ENCODE measurements at places on chromosomes 3 and 15. TPM values are rescaled to one million over a fixed set of nuclear protein-coding genes. Genes with fewer than 3 reads are reported as not detected.

RCCD1 gene
- polyA plus RNA-seq = 7.8 TPM

- H3K27ac ChIP-seq = peak overlapping the region; percentile 97
- DNase-seq = peak; percentile 78
- peaks cover 1% of the 10 kb centered on the region for H3K36me3 ChIP-seq
- peaks cover 18% of the 10 kb centered on the region for H3K4me1 ChIP-seq
- H3K4me3 ChIP-seq = peak overlapping the region; percentile 91
These were observed 1.4 kb downstream of the CRTAP start for GRCh38 chr3:33115024-33115768.

DNA sequence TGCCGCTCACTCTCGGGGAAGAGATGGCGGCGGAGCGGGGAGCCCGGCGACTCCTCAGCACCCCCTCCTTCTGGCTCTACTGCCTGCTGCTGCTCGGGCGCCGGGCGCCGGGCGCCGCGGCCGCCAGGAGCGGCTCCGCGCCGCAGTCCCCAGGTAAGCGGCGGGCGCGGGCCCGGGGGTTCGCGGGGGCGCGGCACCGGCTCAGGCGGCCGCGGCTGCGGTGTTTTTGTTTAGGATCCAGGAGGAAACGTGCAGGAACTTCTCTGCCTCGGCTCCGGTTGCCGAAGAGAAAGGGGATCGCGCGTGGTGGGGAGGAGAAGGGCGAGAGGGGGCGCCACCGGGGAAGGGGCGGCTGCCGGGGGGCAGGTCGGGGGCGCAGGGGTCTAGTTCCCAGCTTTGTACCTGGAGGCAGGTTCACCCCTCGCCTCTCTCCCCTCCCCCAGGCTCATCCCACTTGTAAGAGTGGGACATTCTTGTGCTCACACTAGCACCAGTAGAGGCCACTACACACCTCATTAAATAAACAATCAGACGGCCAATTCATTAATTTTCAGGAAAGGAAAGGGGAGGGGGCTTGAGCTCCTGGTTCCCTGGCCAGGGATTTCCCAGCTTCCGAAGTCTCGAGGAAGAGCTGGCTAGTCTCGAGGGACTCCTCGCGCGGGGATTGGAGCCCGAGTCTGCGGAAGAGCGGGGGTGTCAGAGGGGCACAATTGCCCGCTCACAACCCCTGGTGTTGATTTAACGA lies 562 bp downstream of the NEO1 start:
- DNase-seq = no peak
- peaks cover 3% of the 10 kb centered on the region for H3K27me3 ChIP-seq
- no peaks in the 10 kb centered on the region for H3K36me3 ChIP-seq
- peaks cover 9% of the 10 kb centered on the region for H3K4me1 ChIP-seq
- no peak overlapping the region for H3K27ac ChIP-seq
- peak overlapping the region; percentile 80 for H3K4me3 ChIP-seq

DNA sequence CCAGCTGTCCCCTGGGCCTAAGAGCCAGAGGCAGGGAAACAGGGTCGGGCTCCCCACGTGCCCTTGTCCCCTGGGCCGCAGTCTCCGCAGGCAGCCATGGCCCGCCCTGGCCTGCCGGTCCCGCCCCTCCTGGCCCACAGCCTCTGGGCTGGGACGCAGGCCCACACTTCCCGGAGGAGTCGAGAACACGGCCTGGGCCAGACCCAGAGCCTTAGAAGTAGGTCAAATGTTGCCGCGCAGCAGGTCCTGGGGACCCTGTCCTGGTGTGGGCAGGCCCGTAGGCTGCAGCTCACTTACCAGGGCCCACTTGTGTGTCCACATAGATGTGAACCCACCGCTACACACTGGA lies 4.3 kb upstream of the MYL3 start:
- DNase-seq = no peak
- no peaks in the 10 kb centered on the region for H3K4me1 ChIP-seq
- no peak overlapping the region for H3K4me3 ChIP-seq
- H3K27ac ChIP-seq = no peak overlapping the region

DNA sequence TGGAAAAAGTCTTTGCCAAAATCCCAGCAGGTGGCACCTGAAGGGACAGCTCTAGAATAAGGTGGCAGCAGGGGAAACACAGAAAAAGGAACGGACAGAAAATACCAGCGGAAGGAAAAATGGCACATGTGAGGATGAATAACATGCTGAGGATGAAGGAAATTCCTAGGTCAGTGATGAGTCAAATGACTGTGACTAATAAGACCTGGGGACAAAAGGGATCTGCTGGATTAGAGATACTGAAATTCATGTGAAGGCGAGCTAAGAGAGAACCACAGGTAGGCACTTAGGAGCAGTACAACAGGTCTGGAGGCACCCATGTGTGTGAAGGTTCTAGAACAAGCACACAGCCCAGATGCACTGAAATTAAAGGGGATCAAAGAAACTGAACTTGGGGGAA lies 482.5 kb downstream of the FOXP1 start:
- no peak overlapping the region for H3K4me3 ChIP-seq
- H3K27ac ChIP-seq = no peak overlapping the region
- H3K4me1 ChIP-seq = peaks cover 11% of the 10 kb centered on the region
- DNase-seq = peak; percentile 62

DNA sequence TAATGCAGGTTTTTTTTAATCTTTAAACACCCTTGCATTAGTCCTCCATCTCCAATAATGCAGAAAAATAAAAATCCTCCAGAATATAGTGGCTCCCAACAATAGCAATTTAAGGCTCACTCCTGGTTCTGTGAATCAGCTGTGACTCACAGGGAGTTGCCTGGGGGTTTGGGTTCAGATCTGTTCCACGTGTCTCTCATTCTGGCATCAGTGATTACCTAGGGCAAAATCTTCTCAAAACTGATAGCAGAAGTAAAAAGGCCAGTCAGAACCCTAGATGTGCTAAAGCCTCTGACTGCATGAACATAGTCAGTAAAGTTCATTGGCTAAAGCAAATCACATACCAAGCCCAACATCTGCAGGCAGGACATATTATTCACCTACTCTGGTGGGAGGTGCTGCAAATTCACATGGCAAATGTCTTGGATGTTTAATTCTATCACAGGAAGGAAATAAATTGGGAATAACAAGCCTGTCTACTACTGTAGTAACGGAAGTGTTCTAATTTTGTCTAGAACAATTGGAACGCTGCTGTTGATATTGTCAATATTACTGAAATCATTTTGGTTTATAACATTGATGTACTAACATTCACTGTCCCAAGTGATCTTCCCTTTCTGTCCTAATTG lies 364.1 kb upstream of the CNTN4 start:
- peaks cover 16% of the 10 kb centered on the region for H3K4me1 ChIP-seq
- no peaks in the 10 kb centered on the region for H3K36me3 ChIP-seq
- peak; percentile 71 for DNase-seq
- H3K4me3 ChIP-seq = no peak overlapping the region
- no peaks in the 10 kb centered on the region for H3K27me3 ChIP-seq

OR5H14 gene
- not detected for polyA plus RNA-seq

DNA sequence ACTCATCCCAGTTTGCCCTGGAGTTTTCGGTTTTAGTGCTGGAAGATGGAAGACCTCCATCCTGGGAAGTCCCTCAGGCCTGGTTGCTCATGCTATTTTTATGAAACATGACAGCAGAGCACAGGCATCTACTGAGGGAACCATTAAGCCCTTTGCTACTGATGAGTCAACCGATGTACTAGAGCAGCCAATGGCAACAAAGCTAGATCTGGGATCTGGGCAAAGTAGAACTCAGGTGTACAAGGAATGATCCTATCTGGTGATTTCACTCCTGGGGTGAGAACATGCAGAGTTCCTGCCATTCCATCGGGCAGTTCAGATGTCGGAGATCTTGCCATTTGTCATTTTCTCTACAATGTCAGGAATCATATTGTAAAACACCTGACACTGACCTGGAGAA lies 166.2 kb upstream of the NSMCE3 start:
- H3K27me3 ChIP-seq = no peaks in the 10 kb centered on the region
- H3K36me3 ChIP-seq = no peaks in the 10 kb centered on the region
- DNase-seq = no peak
- H3K4me1 ChIP-seq = no peaks in the 10 kb centered on the region
- no peak overlapping the region for H3K4me3 ChIP-seq

DNA sequence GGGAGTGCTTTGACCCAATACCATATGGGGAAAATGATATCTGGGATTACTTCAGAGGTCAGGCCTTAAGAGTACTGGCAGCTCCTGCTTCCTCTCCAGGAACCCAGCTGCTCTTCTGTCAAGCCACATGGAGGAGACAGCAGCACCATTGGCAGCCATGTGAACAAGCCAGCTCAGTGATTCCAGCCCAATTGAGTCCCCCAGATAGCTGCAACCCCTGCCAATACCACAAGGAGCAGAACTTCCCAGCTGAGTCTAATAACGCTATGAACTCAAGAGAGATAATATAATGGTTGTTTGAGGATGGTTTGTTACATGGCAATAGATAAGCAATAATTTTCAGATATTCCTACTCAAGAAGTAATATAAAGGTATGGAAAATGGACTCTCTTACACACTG lies 126.8 kb upstream of the CPNE4 start:
- H3K4me3 ChIP-seq = no peak overlapping the region
- H3K27me3 ChIP-seq = no peaks in the 10 kb centered on the region
- no peak for DNase-seq
- no peaks in the 10 kb centered on the region for H3K4me1 ChIP-seq
- no peak overlapping the region for H3K27ac ChIP-seq
- no peaks in the 10 kb centered on the region for H3K36me3 ChIP-seq

- no peak for DNase-seq
- H3K27ac ChIP-seq = no peak overlapping the region
- H3K4me3 ChIP-seq = no peak overlapping the region
- no peaks in the 10 kb centered on the region for H3K36me3 ChIP-seq
These were observed 37.6 kb upstream of the SLC9A9 start for GRCh38 chr3:143885780-143886427.

- H3K4me3 ChIP-seq = no peak overlapping the region
- no peak for DNase-seq
- H3K27ac ChIP-seq = no peak overlapping the region
- H3K4me1 ChIP-seq = no peaks in the 10 kb centered on the region
These were observed 485.9 kb downstream of the NSUN3 start for GRCh38 chr3:94548581-94549316.

DNA sequence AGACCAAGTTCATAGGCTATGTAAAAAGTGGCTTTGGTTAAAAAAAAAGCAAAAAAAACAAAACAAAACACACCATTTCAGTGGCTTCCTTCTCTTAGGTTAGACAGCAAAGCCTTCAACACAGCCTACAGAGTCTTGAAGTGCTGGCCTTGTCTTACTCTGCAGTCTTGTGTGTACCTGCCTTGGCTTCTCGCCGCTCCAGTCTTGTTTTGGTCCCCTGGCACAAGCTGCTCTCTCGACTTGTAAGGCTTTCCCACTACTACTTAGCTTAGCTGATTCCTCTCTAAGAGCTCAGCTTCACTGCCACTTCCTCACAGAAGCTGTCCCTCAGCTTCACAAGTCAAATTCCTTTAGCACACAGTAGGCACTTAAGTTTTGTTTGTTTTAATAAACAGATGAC lies 63.0 kb downstream of the ST3GAL6 start:
- no peak overlapping the region for H3K4me3 ChIP-seq
- H3K27ac ChIP-seq = peak overlapping the region; percentile 42
- peaks cover 5% of the 10 kb centered on the region for H3K4me1 ChIP-seq
- H3K36me3 ChIP-seq = peaks cover 11% of the 10 kb centered on the region

- peaks cover 3% of the 10 kb centered on the region for H3K36me3 ChIP-seq
- H3K4me3 ChIP-seq = peak overlapping the region; percentile 4
- H3K27me3 ChIP-seq = no peaks in the 10 kb centered on the region
- H3K4me1 ChIP-seq = peaks cover 44% of the 10 kb centered on the region
- H3K27ac ChIP-seq = no peak overlapping the region
These were observed 3.9 kb downstream of the SEMA7A start for GRCh38 chr15:74429781-74430400.

MKRN2OS gene
- polyA plus RNA-seq = 4.0 TPM

GRCh38 chr3:184156522-184156955 lies 1.4 kb downstream of the DVL3 start:
- DNase-seq = no peak
- no peaks in the 10 kb centered on the region for H3K27me3 ChIP-seq
- peak overlapping the region; percentile 66 for H3K27ac ChIP-seq
- H3K4me1 ChIP-seq = peaks cover 5% of the 10 kb centered on the region
- H3K36me3 ChIP-seq = no peaks in the 10 kb centered on the region

- peaks cover 36% of the 10 kb centered on the region for H3K4me1 ChIP-seq
- no peak for DNase-seq
- no peak overlapping the region for H3K27ac ChIP-seq
- H3K4me3 ChIP-seq = no peak overlapping the region
These were observed 27.7 kb upstream of the PLXNA1 start for GRCh38 chr3:126955004-126955790.

GRCh38 chr3:152253514-152253913 lies 15.2 kb upstream of the MBNL1 start:
- no peak overlapping the region for H3K4me3 ChIP-seq
- H3K27ac ChIP-seq = no peak overlapping the region
- no peak for DNase-seq
- H3K27me3 ChIP-seq = no peaks in the 10 kb centered on the region
- H3K4me1 ChIP-seq = peaks cover 8% of the 10 kb centered on the region

DLG1 gene
- polyA plus RNA-seq = 103 TPM

DNA sequence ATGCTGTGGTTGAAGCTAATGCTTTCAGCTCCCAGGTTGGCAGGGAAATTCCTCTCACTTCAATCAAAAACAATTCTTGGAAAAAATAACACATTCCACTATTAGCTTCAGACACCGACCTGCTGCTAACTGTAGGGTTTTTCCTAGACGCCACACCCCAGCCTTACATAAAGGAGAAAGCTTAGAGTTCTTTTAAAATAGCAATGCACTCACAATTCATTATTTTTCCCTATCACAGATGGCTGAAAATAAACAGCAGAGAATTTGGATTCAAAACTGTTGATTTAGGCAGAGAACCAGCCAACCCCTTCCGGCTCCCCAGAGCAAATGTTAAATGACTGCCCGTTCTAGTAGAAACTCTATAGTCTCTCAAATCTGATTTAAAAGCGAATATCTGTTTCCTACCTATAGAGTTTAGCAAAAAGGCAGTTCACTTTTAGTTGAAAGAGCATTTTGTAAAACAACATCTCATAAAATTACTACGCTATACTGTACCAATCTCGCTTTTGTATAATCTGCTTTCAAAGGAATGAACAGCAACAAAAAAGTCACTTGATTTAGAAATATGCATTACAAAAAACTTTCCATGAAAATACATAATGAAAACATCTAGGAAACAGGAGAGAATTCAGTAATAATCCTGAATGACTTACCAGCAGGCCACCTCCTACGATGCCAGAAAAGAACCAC lies 586 bp downstream of the TM4SF1 start:
- H3K27me3 ChIP-seq = no peaks in the 10 kb centered on the region
- H3K27ac ChIP-seq = peak overlapping the region; percentile 96
- DNase-seq = no peak
- H3K4me3 ChIP-seq = peak overlapping the region; percentile 65
- peaks cover 56% of the 10 kb centered on the region for H3K4me1 ChIP-seq

DNA sequence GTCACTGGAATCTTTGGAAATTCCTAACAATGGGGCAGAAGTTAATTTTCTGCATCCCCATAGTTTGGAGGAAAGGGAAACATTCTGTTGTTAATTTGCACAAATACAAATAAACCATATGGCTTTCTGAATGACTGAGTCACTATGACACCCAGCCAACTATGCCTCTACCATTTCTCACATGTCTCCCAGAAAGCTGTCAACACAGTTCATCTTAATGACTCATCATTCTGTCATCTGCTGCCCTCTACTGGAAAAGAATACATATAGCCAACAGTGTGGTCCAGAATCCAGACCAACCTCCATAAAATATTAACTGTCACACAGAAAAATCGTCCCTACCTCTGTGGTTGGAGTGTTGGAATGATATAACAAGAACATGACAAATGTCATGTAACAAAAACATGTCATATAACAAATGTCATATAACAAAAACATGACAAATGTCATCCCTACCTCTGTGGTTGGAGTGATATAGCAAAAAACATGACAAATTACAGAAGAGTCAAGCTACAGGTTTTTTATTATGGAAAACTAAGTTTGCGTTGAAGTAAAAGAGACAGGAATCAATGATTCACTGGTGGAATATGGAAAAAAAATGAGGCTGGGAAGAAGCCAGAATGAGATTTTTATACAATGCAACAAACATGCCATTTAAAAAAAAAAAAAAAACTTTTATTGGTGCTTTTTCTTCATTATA lies 47.7 kb upstream of the GYG1 start:
- H3K4me1 ChIP-seq = no peaks in the 10 kb centered on the region
- no peak overlapping the region for H3K27ac ChIP-seq
- H3K36me3 ChIP-seq = no peaks in the 10 kb centered on the region

Measured in keratinocyte (primary cell).